ENCODE measurements at places on chromosomes 4 and X. TPM values are rescaled to one million over a fixed set of nuclear protein-coding genes. Genes with fewer than 3 reads are reported as not detected.

ATP2B3 gene
- total RNA-seq, result not detected

UGT2B11 gene
- not detected for total RNA-seq

USP53 gene
- 34.7 TPM for total RNA-seq

AKAP17A gene
- total RNA-seq, result 19.6 TPM

ATP8A1 gene
- total RNA-seq, result 1.2 TPM

TLR3 gene
- 1.7 TPM for total RNA-seq

MUC7 gene
- not detected for total RNA-seq

PPEF2 gene
- total RNA-seq, result not detected

FAM90A26 gene
- total RNA-seq, result not detected

ARSJ gene
- 31.5 TPM for total RNA-seq

POU4F2 gene
- not detected for total RNA-seq
